ENCODE measurements at places on chromosomes 2 and 18.

DNA sequence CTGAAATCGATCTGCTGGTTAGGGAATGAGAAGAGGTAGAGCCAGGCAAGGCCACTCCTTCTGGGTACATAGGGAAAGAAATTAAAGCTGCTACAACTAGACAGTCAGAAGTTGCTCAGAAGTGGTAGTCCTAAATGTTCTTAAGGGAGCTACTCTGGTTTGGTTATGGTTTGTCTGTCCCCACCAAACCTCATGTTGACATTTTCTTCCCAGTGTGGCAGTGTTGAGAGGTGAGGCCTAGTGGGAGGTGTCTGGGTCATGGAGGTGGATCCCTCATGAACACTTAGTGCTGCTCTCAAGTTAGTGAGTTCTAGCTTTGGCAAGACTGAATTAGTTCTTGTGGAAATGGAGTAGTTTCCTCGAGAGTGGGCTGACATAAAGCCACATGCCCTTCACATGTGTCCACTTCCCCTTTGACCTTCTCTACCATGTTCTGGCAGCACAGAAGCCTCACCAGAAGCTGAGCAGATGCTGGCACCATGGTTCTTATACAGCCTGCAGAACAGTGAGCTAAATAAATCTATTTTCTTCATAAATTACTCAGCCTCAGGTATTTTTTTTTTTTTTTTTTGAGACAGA, 14.7 kb downstream of the RNF103 start:
- no peak for DNase-seq

DNA sequence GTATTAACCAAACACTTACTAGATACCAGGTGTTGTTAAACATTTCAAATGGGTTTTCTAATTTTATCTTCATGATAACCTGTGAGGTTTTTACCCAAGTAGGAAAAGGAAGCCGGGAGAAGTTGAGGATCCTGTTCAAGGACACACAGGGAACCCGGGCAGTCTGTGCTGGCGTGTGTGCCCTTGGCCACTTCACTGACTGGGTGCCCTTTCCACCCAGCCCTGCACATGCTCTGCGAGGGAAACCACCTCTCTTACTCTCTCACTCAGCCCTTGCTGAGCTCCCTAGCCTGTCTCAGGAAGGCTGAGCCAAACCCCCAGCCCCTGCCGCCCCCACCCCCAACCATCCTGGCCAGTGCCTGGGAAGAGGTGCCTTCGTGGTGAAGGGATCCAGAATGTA, 51.8 kb downstream of the TEX44 start:
- no peak for DNase-seq

DNA sequence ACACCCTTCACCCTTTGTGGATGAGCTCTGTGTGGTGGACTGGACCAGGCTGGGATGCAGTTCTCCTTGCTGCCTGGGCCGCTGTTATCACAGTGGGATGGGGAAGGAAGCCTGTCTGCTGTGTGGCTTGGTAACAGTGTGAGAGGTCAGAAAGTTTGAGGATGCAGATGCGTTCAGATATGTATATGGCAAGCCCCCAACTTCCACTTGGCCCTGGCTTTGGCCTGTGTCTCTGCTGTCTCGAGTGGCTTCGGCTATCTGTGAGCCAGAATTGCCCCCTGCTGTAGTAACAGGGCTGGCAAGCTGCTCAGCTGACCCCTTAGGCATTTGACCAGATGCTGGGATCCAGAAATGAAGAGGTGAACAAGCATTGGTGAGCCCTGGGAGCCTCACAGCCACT, 106.8 kb downstream of the WDSUB1 start:
- DNase-seq = no peak

DNA sequence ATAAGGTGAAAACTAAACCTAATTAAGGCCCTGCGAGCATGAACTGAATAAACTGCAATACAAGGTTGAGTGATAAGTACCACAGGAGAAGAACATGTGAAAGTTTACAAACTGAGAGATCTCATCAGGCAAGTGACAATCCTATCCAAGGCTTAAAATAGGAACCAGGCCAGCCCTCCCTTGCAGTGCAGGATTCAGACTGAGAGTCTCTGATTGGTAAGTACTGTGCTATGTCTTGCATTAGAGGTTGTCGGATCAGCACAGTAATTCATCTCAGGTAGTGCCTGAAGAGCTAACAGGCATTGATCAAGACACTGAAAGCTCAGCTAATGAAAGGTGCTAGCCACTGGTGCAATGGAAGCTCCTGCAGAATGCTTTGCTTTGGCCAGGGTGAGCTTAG, 801.7 kb upstream of the ID2 start:
- no peak for DNase-seq

DNA sequence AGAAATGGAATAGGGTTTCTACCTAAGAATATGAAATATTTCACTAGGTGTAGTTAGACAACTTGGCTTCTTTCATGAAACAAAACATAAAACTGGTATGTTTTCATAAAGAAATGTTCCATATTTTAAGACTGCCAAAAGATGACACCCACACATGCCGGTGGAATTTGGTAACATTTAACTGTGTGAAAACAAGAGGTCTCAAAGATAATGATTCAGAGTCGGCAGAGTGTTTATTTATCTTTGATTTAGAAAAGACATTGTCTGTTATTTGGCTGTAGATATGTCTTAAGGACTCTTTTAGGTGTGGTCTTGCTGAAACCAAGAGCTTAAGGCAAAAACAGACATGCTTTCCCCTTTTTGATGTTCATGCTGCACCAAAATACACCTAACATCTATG, 63.5 kb upstream of the FN1 start:
- DNase-seq = no peak

GRCh38 chr2:63555931-63556330, 32.3 kb downstream of the WDPCP start:
- DNase-seq = no peak

GRCh38 chr2:33204945-33205344, 258.2 kb downstream of the LTBP1 start:
- no peak for DNase-seq

GRCh38 chr2:32711219-32711618, 83.4 kb downstream of the TTC27 start:
- no peak for DNase-seq

DNA sequence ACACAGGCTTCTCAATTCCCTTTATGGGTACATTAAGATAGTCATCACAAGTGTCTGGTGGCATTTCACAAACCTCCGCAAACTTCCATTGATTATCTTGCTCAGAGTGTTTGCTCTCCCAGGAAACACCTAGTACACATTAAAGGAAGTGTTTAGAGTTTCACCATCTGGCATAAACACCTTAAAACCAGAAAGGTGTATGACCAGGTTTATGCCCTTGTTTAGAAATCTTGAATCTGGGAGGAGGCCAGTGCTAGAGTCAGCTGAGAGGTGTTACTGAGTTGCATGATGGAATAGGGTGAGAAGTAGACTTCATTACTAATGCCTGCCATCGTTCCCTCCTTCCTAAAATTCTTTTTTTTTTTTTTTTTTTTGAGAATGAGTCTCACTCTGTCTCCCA, 78.9 kb upstream of the FAM237A start:
- DNase-seq = no peak

DNA sequence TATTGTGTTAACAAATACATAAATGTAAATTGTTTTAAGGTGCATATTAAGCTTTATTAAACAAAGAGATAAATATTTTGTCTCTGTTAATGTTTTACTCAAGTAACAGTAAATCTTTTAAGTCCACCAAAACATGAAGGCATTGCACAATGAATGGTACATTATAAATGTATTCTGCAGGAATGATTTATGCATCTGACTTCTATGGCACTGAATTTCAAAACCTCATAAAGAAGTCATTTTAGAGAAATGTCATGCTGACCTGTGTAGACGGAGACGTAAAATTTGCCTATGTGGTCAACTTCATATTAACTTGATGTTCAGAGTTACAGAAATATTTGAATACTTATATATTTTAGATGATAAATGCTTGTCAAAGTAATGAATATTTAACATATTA, 194.7 kb downstream of the BABAM2 start:
- DNase-seq = no peak

DNA sequence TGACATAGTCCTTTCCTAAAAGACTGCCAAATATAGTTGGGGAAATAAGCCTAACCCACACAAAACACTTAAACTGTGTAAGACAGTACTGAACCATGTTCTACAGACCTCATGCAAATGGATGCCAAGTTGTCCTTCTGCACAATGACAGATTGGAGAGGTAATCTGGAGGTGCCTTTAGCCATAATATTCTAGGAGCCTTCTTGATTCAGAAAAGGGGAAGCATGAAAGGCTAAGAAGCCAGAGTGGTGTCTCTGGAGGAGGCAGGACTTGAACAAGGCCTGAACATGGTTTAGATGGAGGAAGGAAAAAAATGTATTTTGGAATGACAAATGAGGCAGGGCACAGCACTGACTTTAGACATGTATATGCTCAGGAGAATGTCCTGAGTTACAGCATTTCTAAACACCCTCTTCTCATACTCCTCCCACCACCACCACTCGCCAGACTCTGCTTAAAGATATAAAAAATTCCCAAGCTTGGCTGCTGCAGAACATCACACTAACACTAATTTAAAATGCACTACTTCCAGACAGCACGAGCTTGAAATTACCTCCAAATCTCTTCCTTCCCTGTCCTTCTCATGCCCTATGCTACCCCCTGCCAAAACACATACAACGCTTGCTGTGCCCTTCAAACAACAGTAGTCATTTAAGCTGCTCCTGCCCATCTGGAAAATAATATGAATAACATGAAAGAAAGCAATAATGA, 110.4 kb downstream of the ANKRD44 start:
- DNase-seq = no peak

GRCh38 chr18:62957885-62958472, 242.6 kb downstream of the PHLPP1 start:
- DNase-seq = peak; percentile 60

DNA sequence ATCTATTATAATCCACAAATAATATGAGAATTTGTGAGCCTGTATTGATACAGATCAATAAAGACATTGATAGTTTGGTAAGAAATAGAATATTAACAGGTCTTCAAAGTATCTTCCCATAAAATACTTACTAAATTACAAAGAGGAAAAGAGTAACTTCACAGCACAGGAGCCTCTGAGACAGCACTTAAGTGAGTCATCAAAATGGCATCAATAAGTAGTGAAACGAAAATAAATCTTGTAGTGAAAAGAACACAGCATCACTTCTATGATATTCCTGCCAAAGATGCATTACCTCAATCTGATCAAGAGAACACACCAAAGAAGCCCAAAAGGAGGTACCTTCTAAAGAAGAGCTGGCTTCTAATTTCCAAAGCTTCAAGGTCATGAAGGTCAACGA, 116.4 kb downstream of the CBLN2 start:
- no peak for DNase-seq

GRCh38 chr2:156590085-156590739, 154.0 kb downstream of the GPD2 start:
- DNase-seq = no peak

DNA sequence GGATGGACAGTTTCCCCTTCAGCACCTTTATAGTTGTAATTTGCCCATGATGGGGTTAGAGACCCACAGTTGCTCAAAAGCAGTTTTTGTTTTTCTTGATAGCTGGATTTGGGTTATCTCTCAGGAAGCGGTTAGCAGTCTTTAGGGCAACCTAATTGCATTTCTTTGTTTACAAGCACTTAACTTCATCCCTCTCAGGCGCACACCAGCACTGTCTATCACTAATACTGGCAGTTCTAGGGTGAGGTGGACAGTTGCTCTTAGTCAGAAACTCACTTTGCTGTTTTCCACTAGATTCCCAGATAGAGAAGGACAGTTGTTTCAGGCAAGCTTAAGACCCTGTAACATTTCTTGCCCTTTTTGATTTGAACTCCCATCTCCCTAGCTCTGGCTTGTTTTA, 146.0 kb downstream of the AGAP1 start:
- no peak for DNase-seq

- no peak for DNase-seq
Measured at GRCh38 chr2:201208563-201209252, 25.8 kb downstream of the CASP10 start.

All from activated CD4-positive, alpha-beta T cell treated with anti-CD3 and anti-CD28 coated beads, Interleukin-2, Interleukin-4, amounts not matched to agents 100 ng/mL and 50 ng/mL, durations not matched to agents 16 hours and 8 hours (primary cell).